Calu3 (cell line): ENCODE measurements at places on chromosomes 6 and 20. TPM values are rescaled to one million over a fixed set of nuclear protein-coding genes. Genes with fewer than 3 reads are reported as not detected.

GRCh38 chr20:13995086-13995665, at the start of gene MACROD2:
Gene MACROD2 (plus strand): TSS chr20:13995516.
- DNase-seq: peak; percentile 97
- H3K27ac ChIP-seq: peak within 1 kb of the TSS; percentile 52
- H3K4me1 ChIP-seq: peaks cover 8% of the 10 kb centered on the region
- peak within 1 kb of the TSS; percentile 92 for H3K4me3 ChIP-seq
- H3K27me3 ChIP-seq: no peaks in the 10 kb centered on the region

DNA sequence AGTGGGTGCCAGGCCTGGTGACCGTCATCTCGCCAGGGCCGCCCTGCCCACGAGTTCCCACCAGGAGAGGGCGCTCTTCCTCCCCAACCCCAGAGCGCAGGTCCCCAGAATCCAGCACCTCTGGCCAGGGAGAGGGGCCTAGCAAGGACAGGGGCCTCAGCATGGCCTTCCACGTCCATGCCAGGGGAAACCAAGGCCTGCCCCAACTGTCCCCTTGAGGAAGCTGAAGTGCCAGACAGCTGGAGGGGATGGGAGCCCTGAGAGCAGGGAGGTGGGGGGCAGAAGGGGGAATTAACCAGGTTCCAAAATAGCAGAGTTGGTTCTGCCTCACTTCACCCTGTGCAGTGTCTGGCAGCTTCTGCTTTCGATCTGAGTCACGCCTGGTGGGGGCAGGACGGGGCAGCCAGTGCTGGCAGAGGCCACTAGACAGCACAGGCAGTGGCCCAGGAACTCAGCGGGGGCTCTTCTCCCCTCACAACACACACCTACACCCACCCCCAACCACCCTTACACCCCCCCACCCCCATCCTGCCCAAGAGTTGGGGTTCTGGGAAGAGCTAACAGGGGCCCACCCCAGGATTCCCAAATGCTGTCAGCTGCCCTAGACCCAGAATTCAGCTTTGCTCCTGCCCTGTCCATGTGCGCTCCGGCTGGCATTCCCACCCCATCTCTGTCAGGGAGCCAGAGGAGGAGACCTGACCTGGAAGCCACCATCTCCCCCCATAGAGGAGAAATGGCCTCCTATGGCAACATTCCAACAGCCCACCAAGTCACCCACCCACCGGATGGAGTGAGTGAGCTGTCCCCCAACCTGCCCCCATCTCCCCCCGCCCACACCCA, 29.2 kb downstream of the TFEB start:
- peaks cover 4% of the 10 kb centered on the region for H3K36me3 ChIP-seq
- H3K4me3 ChIP-seq: no peak overlapping the region
- no peaks in the 10 kb centered on the region for H3K4me1 ChIP-seq
- H3K27ac ChIP-seq: no peak overlapping the region
- H3K27me3 ChIP-seq: no peaks in the 10 kb centered on the region
- peak; percentile 50 for DNase-seq

GRCh38 chr6:27863962-27864905, 48.0 kb downstream of the OR2B2 start:
- no peaks in the 10 kb centered on the region for H3K27me3 ChIP-seq
- H3K4me1 ChIP-seq: peaks cover 23% of the 10 kb centered on the region
- DNase-seq: no peak
- peak overlapping the region; percentile 80 for H3K27ac ChIP-seq
- peaks cover 47% of the 10 kb centered on the region for H3K36me3 ChIP-seq

GRCh38 chr6:58073263-58073662, 755.8 kb downstream of the PRIM2 start:
- no peak overlapping the region for H3K27ac ChIP-seq
- no peaks in the 10 kb centered on the region for H3K27me3 ChIP-seq
- no peak for DNase-seq
- no peaks in the 10 kb centered on the region for H3K36me3 ChIP-seq
- H3K4me3 ChIP-seq: no peak overlapping the region
- no peaks in the 10 kb centered on the region for H3K4me1 ChIP-seq

The FAM184A gene
- total RNA-seq: 8.2 and 8.6 TPM in 2 replicates

The SLC22A1 gene
- total RNA-seq: 4.5 and 5.0 TPM in 2 replicates

DNA sequence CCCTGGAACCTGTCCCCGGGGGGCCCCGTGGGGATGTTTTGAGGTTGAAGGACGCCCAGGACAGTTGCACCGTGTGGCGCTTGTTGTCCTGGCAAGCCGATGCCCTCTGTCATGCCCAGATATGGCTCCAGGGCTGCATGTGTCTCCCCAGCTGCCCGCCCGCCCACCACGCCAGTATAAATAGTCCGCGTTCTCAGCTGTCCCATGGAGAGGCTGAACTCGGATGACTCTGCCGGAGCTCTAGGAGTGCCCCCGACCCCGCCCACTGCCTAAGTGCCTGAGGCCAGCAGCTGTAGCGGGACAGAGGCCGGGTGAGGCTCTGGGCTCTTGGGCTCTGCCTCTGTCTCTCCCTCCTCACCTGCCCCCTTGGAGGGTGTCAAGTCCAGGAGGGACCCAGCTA, 83.0 kb upstream of the GATA5 start:
- H3K36me3 ChIP-seq: no peaks in the 10 kb centered on the region
- no peak for DNase-seq
- no peak overlapping the region for H3K4me3 ChIP-seq
- no peak overlapping the region for H3K27ac ChIP-seq
- peaks cover 100% of the 10 kb centered on the region for H3K27me3 ChIP-seq

The SAMD3 gene
- not detected in 2 replicates for total RNA-seq

GRCh38 chr6:79949233-79949632, 1.9 kb upstream of the ELOVL4 start:
- peak; percentile 67 for DNase-seq
- no peak overlapping the region for H3K4me3 ChIP-seq
- H3K36me3 ChIP-seq: peaks cover 7% of the 10 kb centered on the region
- H3K27me3 ChIP-seq: peaks cover 29% of the 10 kb centered on the region
- no peak overlapping the region for H3K27ac ChIP-seq

The SLC2A4RG gene
- total RNA-seq: 163 and 169 TPM in 2 replicates

DNA sequence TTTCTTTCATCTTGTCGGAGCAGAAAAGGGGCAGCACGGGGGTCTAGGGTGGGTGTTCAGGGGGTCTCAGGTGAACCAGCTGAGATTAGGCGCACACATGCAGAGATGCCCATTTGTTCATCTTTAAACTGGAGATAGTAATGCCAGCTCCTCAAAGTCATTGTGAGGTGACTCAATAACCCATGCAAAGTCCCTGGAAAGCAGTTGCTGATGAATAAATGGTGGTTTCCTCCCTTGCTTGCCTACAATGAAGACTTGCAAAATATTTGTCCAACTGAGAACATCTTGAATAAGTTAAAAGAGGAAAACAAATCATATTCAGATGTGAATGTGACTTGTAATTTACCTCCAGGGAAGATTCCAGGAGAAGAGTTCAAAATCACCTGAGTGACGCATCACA, 206.9 kb downstream of the LY86 start:
- H3K36me3 ChIP-seq: peaks cover 9% of the 10 kb centered on the region
- no peak overlapping the region for H3K27ac ChIP-seq
- no peak overlapping the region for H3K4me3 ChIP-seq
- DNase-seq: no peak
- H3K4me1 ChIP-seq: peaks cover 12% of the 10 kb centered on the region

- H3K4me3 ChIP-seq: no peak overlapping the region
- H3K27ac ChIP-seq: no peak overlapping the region
- no peaks in the 10 kb centered on the region for H3K27me3 ChIP-seq
These were observed 31.4 kb downstream of the IGF2R start for GRCh38 chr6:160000280-160000704.

- no peak overlapping the region for H3K27ac ChIP-seq
- H3K4me1 ChIP-seq: no peaks in the 10 kb centered on the region
- peaks cover 38% of the 10 kb centered on the region for H3K27me3 ChIP-seq
- H3K36me3 ChIP-seq: peaks cover 8% of the 10 kb centered on the region
- H3K4me3 ChIP-seq: no peak overlapping the region
- no peak for DNase-seq
These were observed 78.7 kb downstream of the DLL1 start for GRCh38 chr6:170212051-170212756.

The HLA-DRB5 gene
- 13.7 and 16.1 TPM in 2 replicates for total RNA-seq

DNA sequence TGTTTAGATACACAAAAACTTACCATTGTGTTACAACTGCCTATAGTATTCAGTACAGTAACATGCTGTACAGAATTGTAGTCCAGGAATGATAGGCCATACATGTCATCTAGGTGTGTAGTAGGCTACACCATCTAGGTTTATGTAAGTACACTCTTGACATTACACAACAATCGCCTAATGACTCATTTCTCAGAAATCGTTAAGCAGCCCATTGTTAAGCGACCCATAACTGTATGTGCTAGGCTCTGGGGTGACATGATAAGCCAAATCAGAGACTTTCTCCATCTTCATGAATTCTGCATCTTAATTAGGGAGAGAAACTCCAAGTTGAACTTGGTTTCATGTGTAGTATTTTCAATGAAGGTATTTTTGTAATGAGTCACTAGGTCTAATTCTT, 17.2 kb downstream of the STK35 start:
- no peak overlapping the region for H3K27ac ChIP-seq
- H3K4me3 ChIP-seq: no peak overlapping the region
- no peak for DNase-seq
- H3K4me1 ChIP-seq: peaks cover 35% of the 10 kb centered on the region
- no peaks in the 10 kb centered on the region for H3K27me3 ChIP-seq
- peaks cover 7% of the 10 kb centered on the region for H3K36me3 ChIP-seq

GRCh38 chr6:66897576-66897975, 1190.5 kb upstream of the EYS start:
- H3K4me1 ChIP-seq: no peaks in the 10 kb centered on the region
- no peak for DNase-seq
- H3K27ac ChIP-seq: no peak overlapping the region
- no peaks in the 10 kb centered on the region for H3K27me3 ChIP-seq
- H3K36me3 ChIP-seq: no peaks in the 10 kb centered on the region

The ISM1 gene
- total RNA-seq: not detected in 2 replicates

DNA sequence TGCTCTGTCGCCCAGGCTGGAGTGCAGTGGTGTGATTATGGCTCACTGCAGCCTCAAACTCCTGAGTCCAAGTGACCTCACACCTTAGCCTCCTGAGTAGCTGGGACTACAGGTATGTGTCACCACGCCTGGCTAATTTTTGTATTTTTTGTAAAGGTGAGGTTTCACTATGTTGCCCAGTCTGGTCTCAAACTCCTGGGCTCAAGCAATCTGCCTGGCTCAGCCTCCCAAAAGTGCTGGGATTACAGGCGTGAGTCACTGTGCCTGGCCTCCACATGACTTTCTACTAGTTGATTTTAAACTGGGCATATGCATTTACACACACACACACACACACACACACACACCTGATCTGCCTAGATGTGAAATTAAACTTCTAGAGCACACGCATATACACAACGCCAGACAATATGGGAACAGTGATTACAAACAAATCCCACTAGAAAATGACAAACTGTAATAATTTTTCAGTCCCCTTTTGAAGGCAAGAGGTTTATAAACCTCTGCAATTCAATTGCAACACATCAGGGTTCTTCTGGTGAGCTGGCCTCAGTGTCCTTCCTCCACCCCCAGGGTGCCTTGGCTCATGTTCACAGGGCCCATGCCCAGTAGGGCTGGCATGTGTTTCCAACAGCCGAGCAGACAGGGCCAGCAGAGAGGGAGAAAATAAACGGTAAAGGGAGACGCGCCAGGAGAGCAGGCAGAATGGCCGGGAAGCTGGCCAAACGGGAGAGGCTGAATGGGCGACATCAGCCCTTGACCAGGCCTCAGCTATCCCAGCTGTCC, 31.2 kb downstream of the PARD6B start:
- peak; percentile 73 for DNase-seq
- H3K4me1 ChIP-seq: peaks cover 85% of the 10 kb centered on the region
- peaks cover 71% of the 10 kb centered on the region for H3K36me3 ChIP-seq
- H3K27me3 ChIP-seq: no peaks in the 10 kb centered on the region

GRCh38 chr20:11844691-11845090, 73.0 kb upstream of the BTBD3 start:
- no peak overlapping the region for H3K27ac ChIP-seq
- no peak for DNase-seq
- H3K27me3 ChIP-seq: no peaks in the 10 kb centered on the region

The CENPW gene
- 66.4 and 73.4 TPM in 2 replicates for total RNA-seq

The RNF217 gene
- total RNA-seq: 15.4 and 16.4 TPM in 2 replicates

- no peaks in the 10 kb centered on the region for H3K27me3 ChIP-seq
- H3K36me3 ChIP-seq: no peaks in the 10 kb centered on the region
- H3K4me1 ChIP-seq: peaks cover 24% of the 10 kb centered on the region
- H3K4me3 ChIP-seq: no peak overlapping the region
- H3K27ac ChIP-seq: no peak overlapping the region
- peak; percentile 48 for DNase-seq
These were observed 19.6 kb downstream of the RTN4IP1 start for GRCh38 chr6:106609699-106610098.

The MCCD1 gene
- total RNA-seq: not detected in 2 replicates

GRCh38 chr20:43667341-43668132, 623 bp downstream of the MYBL2 start:
- H3K27ac ChIP-seq: peak overlapping the region; percentile 33
- DNase-seq: peak; percentile 67

GRCh38 chr6:137246791-137247202, 27.6 kb upstream of the IFNGR1 start:
- H3K4me1 ChIP-seq: no peaks in the 10 kb centered on the region
- no peak overlapping the region for H3K4me3 ChIP-seq
- H3K36me3 ChIP-seq: no peaks in the 10 kb centered on the region
- no peak overlapping the region for H3K27ac ChIP-seq
